Cardiac muscle cell (in vitro differentiated cells and primary cell): ENCODE measurements at places on chromosomes 1 and 21. TPM values are rescaled to one million over a fixed set of nuclear protein-coding genes. Genes with fewer than 3 reads are reported as not detected.

GRCh38 chr1:9235096-9235459 lies 504 bp downstream of the H6PD start:
- H3K36me3 ChIP-seq, result no peaks in the 10 kb centered on the region
- peaks cover 9% of the 10 kb centered on the region for H3K4me1 ChIP-seq

DNA sequence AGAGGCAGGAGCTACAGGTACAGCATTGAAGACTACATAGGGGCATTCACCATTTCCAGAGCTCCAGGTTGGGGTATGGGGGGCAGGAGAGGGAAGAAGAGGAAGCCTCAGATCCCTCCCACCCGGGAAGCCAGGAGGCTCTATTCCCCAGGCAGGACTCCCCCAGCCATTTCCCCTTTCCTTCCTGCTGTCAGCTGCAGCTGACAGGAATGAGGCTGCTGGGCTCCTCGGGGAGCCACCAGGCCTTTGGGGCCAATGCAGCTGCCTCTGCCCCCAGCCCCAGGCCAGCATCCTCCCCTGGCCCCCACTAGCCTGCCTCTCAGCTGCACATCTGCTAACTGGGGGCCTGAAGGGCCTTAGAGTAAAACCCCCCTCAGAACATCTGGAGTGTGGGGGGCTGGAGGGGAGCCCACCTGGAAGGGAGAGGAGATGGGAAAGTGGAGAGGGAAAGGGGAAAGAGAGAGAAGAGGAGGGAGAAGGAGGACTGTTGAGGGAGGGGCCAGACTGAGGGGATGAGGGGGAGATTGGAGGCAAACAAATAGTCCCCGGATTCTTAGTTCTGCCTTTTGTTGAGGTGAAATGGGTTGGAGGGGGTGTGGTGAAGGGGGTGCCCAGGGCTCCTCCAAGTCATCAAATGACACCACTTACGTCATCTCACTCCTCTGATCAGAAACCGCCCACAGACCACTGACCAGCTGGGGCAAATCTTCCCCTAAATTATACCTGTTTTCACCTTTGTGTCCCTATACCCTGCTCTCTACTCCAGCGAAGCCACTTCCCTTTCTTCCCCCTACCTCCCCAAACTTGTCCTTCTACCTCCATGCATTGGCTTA lies 58.0 kb downstream of the LGR6 start:
- no peak for DNase-seq
- H3K27me3 ChIP-seq, result no peaks in the 10 kb centered on the region
- no peaks in the 10 kb centered on the region for H3K4me1 ChIP-seq
- no peak overlapping the region for H3K27ac ChIP-seq

GRCh38 chr21:29389136-29389535 lies 90.4 kb downstream of the BACH1 start:
- no peaks in the 10 kb centered on the region for H3K36me3 ChIP-seq
- no peak overlapping the region for H3K4me3 ChIP-seq
- no peak overlapping the region for H3K27ac ChIP-seq
- no peaks in the 10 kb centered on the region for H3K27me3 ChIP-seq

DNA sequence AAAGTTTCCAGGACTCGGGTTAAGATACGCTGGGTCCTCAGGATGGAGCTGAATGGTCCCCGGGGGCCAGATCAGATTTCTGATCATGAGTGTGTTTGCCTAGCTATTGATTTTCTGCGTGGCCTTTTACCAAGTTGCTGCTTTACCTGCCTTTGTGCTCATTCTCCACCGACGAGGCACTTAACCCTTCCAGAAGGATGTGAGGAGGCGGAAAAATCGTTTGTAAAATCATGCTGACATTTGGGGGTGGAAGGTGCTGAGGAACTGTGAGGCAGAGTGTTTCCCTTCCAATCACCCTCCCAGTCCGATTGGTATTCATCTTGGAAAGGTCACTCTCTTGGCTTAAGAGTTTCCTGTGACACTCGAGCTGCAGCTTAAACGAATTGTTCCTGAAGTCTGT lies 337.1 kb upstream of the KAZN start:
- H3K36me3 ChIP-seq, result no peaks in the 10 kb centered on the region
- DNase-seq, result no peak
- H3K27ac ChIP-seq, result no peak overlapping the region
- no peak overlapping the region for H3K4me3 ChIP-seq
- H3K27me3 ChIP-seq, result no peaks in the 10 kb centered on the region
- H3K4me1 ChIP-seq, result no peaks in the 10 kb centered on the region

DNA sequence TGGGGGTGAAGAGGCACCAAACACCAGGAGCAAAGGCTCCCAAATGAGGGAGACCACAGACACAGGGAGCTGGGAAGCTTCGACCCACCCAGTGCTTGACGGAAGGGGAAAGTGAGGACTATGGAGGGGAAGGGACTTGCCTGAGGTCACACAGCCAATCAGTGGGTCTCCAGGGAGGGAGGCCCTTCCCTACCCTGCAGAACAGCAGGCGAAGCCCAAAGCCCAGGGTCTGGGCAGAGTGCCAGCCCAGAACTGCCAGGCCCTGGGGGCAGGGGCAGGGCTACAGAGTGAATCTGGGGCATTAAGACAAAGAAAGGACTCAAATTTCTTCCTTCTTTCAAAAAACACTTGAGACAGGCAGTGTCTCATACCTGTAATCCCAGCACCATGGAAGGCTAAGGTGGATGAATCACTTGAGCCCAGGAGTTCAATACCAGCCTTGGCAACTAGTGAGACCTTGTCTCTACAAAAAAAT lies 45.5 kb upstream of the ECE1 start:
- H3K36me3 ChIP-seq, result no peaks in the 10 kb centered on the region
- no peaks in the 10 kb centered on the region for H3K27me3 ChIP-seq
- H3K4me3 ChIP-seq, result no peak overlapping the region

DNA sequence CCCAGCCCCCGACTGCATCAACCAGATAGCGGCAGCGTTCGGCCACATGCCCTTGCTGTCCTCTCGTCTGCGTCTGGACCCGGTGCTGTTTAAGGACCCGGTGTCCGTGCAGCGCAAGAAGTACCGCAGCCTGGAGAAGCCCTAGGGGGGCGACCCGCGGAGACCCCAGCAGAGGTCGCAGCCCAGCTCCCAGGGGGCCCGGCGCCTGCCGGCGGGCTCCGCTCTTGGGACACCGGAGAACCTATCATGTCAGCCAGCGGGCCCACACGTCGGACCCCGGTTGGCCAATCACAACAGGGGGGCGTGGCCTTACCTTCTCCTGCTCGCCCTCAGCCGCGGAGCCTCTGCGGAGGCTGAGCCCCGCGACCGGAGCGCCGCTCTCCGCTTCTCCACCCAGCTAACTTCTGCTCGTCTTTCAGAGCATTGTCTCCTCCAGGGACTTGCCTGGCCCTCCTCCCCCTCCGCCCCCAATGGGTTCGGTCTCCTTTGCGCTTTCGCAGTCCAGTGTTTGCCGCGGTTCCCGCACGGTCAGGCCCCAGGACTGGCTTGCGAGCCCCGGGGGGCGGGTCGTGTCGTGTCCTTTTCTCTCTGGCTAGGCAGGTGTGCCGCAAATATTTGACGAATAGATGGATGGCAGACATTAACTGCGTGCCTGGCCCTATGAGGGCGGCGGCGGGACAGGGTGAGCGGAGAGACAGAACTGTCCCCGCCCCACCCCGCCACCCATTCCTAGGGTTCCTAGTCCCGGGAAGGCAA lies 10.5 kb downstream of the SLC30A2 start:
- H3K27ac ChIP-seq, result peak overlapping the region; percentile 89
- peak; percentile 93 for DNase-seq
- no peaks in the 10 kb centered on the region for H3K36me3 ChIP-seq
- peak overlapping the region; percentile 73 for H3K4me3 ChIP-seq
- H3K27me3 ChIP-seq, result no peaks in the 10 kb centered on the region

- no peaks in the 10 kb centered on the region for H3K4me1 ChIP-seq
- H3K4me3 ChIP-seq, result no peak overlapping the region
- peak; percentile 79 for DNase-seq
- peaks cover 90% of the 10 kb centered on the region for H3K36me3 ChIP-seq
- H3K27me3 ChIP-seq, result no peaks in the 10 kb centered on the region
Measured at GRCh38 chr1:23083714-23084480, 64.6 kb downstream of the KDM1A start.

DNA sequence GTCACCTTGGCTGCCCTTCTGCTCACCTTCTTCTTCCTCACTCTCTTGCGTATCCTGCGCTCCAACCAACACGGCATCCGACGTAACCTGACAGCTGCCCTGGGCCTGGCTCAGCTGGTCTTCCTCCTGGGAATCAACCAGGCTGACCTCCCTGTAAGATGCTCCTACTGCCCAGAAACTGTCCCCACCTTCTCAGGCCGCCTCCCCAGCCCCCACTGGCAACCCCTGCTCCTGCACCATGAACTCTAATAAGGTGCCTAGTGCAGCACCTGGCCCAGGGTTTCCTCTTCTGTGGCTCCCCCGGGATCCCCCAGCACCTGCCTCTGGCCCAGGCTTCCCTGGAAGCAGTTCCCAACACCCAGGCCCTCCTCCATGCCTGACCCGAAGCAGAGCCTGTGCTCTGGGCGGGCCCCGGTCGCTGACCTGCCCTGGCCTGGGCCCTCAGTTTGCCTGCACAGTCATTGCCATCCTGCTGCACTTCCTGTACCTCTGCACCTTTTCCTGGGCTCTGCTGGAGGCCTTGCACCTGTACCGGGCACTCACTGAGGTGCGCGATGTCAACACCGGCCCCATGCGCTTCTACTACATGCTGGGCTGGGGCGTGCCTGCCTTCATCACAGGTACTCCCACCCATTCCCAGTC lies 12.8 kb downstream of the PSRC1 start:
- H3K4me1 ChIP-seq, result peaks cover 6% of the 10 kb centered on the region
- H3K4me3 ChIP-seq, result no peak overlapping the region
- H3K27ac ChIP-seq, result no peak overlapping the region
- no peaks in the 10 kb centered on the region for H3K36me3 ChIP-seq
- H3K27me3 ChIP-seq, result no peaks in the 10 kb centered on the region
- no peak for DNase-seq

Gene MAB21L3
- 1.3 and 3.1 TPM in 2 replicates for total RNA-seq

Gene TPM3
- 120 and 137 TPM in 2 replicates for total RNA-seq

Gene SELP
- not detected in 2 replicates for total RNA-seq
